ENCODE measurements at places on chromosomes 11 and 22.

- DNase-seq = no peak
These were observed 64.1 kb upstream of the LMO1 start for GRCh38 chr11:8327761-8328192.

DNA sequence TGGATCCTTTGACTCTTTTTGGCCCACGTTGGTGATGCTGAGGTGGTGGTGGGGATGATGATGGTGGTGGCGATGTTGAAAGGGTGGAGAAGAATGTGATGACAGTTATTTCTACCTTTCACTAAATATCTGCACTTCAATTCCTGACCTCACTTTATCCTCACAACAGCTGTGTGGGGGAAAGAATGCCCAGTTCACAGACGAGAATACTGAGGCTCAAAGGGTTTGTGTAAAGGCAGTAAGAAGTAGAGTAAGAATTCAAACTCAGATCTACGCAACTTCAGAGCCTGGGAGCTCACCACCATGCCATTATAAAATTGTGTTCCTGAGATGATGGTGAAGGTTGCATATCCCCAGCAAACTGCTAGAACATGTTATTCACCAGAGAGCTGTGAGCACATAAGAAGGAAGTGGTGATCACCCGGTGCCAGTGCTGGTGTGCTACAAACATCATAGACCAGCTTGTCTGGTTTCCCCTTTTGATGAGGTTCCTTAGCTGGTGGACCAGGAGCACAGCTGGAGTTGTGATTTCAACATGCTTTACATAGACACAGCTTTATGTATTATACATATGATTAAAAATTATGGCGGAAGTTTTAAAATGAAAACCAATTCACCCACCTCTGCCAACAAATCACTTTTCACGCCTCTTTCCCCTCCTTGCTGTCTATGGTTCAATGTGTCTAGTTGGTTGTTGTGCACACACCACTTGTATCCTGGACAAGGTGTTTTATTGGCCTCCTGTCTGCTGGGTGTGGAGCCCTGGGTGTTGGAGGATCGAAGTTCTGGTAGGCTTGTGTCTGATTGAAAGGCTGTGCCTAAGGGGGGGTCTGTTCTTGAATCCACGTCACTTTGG, 6.2 kb downstream of the ST14 start:
- no peak for DNase-seq

DNA sequence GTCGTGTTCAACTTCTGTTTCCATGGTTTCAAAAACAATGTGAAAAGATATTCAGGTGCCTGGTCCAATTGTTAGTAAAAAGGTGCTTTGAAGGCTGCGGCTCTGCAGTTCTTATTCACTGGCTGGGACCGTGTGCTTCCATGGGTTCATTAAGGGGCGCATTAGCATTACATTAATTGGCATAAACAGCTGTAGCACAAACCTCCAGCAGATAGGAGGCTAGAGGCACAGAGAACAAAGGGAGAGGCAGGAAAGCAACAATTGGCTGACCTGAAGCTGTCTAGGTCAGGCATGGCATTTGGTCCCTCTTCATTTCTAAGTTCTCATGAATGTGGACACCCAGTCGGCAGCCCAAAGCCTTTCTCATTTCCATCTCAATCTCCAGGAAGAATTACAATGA, 16.6 kb downstream of the PAK1 start:
- DNase-seq = no peak

GRCh38 chr11:92698742-92699141, 270.7 kb upstream of the MTNR1B start:
- no peak for DNase-seq

GRCh38 chr11:75427181-75427580, 5.8 kb downstream of the KLHL35 start:
- no peak for DNase-seq

DNA sequence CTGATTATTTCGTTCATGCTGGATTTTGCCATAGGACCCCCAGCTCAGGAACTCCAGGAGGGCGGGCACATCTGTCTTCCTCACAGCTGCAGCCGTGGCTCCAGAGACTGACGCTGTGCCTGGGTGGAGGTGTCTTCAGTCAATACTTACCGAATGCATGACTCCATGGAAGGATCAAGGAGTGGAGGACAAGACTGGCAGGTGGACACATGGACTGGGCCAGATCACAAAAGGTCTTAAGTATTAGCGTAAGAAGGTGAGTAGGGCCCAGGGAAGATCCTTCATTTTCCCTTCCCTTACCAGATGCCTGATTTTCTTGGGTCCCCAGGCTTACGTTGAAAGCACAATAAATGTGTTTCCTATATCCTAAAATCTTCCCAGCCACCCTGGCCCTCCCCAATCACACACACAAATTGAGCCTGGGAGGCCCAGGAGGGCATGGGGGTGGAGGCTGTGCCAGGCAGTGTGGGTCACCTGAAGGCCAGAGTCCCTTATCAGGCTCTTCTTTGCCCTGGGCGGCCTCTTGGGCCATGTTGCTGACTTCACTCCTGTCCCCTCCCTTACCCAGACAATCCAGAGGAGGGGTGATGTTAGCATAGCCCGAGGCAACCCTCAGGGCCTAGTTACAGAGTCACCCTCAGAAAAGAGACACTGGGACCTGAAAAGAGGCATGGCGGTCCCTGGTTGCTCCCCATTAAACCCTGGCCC, 56.4 kb downstream of the CYTH4 start:
- no peak for DNase-seq

GRCh38 chr11:72940417-72940816, 126.2 kb downstream of the ATG16L2 start:
- no peak for DNase-seq

- DNase-seq = peak; percentile 67
These were observed 14.1 kb upstream of the APLP2 start for GRCh38 chr11:130055617-130056016.

DNA sequence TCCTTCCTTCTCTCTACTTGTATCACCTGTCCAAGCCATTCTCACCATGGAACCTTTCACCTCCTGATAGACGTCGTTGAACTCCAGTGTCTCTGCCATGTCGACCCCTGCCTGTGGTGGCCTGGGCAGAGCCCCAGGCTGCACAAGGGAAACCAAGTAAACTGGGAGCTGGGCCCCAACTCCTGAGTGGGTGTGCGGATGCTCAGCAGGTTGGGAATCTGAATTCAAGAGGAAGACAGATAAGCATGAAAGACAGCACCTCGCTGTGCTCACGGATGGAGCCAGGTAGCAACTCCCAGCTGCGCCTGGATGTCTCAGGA, 709 bp downstream of the SSRP1 start:
- no peak for DNase-seq

GRCh38 chr11:2275334-2276279, 5.2 kb upstream of the ASCL2 start:
- no peak for DNase-seq

- no peak for DNase-seq
These were observed 42.0 kb downstream of the IGLL5 start for GRCh38 chr22:22929381-22930221.

DNA sequence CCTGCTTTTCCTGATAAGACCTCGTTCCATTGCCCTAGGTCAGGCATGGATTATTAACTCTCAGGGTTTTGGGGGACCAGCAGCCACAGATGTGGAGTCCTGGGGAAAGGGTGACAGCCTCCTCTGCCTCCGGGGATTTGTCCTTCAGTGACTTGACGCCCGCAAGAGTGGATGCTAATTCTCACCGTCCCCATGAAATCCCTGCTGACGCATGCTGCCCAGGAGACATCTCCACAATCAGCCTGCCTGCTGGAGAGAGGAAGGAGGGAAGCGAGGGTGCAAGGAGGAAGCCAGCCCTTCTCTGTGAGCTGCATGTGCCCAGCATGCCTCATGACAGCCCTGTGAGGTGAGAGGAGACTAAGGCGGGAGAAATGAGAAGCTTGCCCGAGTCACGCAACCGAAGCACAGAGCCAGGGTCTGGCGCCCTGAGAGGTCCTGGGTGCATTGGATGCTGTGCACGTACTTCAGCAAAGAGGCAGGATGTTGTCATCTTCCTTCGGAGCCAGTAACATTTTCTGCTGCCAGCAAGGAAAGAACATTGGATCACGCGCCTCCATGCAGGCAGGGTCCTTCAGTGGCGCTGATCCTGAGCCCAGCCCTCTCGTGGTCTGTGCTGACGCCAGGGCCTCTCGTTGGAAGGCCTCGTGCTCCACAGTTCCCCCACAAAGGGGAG, 27.3 kb upstream of the KRTAP5-6 start:
- DNase-seq = peak; percentile 9

- DNase-seq = no peak
These were observed 19.3 kb upstream of the NRIP3 start for GRCh38 chr11:9022961-9023680.

DNA sequence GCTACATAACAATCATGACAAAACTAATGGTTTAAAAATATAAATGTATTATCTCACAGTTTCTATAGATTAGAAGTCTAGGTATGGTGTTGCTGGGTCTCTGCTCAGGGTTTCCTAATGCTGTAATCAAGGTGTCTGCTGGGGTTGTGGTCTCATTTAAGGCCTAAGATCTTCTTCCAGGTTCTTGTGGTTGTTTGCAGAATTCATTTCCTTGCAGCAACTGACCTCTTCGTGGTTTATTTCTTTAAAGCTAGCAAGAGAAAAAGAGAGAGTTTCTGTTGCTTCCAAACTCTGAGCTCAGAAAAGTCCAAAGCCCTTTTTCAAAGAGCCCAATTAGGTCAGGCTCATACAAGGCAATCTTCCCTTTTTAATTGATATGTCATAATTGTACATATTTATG, 452.7 kb upstream of the CCDC179 start:
- DNase-seq = no peak

- peak; percentile 34 for DNase-seq
These were observed 69.0 kb upstream of the SYT13 start for GRCh38 chr11:45354976-45355705.

DNA sequence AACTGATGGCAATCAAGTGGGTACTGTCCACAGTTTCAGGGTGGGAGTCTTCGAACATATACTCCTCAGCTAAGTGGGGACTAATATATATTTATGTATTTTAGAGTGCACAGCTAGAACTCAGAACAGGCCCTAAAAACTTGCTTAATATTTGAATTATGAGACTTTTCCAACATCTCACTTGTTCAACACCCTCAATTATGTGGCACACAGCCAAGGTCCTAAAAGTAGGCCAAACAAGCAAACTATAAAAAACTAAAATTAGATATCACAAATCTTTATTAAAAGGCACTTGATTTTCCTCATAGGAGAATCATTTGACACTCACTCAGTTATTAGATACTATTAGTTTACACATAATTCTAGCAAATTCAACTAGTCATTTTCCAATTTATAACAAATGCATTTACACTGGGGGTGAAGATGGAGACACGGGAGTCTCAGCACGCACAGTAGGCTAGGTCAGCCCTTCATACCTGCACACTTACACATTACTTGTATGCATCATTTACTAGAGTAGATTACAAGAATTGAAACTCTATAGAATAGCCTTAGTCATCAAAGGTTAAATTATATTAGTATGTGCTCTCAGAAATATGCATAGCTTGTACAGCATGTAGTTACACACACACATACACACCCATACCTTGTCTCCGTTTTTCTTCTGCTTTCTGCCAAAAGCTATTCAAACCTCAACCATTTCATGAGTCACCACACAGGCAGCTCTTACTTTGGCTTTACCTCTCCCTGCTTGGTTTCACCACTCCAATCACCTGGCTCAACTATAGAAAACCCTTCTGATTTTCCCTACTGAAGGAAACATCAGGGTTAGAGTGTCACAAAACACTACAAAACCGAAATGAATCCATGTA, 171.5 kb downstream of the SBF2 start:
- peak; percentile 16 for DNase-seq

- DNase-seq = no peak
These were observed 124.4 kb downstream of the SPATA19 start for GRCh38 chr11:133720951-133721350.

DNA sequence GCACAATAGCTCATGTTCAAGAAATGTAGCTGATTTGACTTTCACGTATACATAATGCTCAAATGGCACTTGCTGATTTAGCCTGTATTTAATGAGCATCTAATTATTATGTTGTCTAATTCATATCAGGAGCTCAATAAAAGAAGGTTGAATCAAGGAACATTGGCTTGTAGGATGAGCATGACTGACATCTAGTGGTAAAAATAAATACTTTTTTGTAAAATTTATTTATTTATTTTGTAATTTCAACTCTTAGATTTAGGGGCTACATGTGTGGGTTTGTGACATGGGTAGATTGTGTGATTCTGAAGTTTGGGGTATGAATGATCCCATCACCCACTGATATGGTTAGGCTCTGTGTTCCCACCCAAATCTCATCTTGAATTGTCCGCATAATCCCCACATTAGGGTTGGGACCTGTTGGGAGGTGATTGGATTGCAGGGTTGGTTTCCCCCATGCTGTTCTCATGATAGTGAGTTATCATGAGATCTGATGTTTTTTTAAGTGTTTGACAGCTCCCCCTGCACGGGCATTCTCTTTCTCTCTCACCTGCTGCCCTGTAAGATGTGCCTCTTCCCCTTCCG, 1.7 kb upstream of the OR52E5 start:
- DNase-seq = peak; percentile 11

GRCh38 chr22:21101877-21102638, 56.3 kb downstream of the LRRC74B start:
- DNase-seq = peak; percentile 4

- no peak for DNase-seq
These were observed 110.7 kb downstream of the VPREB1 start for GRCh38 chr22:22355096-22355834.

GRCh38 chr11:77073328-77074001, 6.7 kb downstream of the CAPN5 start:
- peak; percentile 95 for DNase-seq

GRCh38 chr11:57301711-57302423, 22.9 kb downstream of the TNKS1BP1 start:
- DNase-seq = no peak

- no peak for DNase-seq
These were observed 510 bp downstream of the PPME1 start for GRCh38 chr11:74171630-74171968.

GRCh38 chr11:101863361-101863760, 51.4 kb upstream of the CEP126 start:
- DNase-seq = peak; percentile 64

GRCh38 chr11:134498326-134499139, 86.5 kb upstream of the B3GAT1 start:
- no peak for DNase-seq

GRCh38 chr11:72209101-72209500, 7.5 kb upstream of the FOLR2 start:
- no peak for DNase-seq

GRCh38 chr11:70517988-70518907, 119.9 kb downstream of the CTTN start:
- peak; percentile 77 for DNase-seq

GRCh38 chr11:17770048-17770652, 35.6 kb downstream of the KCNC1 start:
- no peak for DNase-seq
